Activated T-cell treated with anti-CD3 and anti-CD28 coated beads, Interleukin-2, amount 50 U/mL, for 24 hours (primary cell): ENCODE measurements at places on chromosomes 12 and 14.

- DNase-seq, result no peak
These were observed 2.4 kb upstream of the A2M start for GRCh38 chr12:9118158-9118557.

GRCh38 chr12:58247633-58248032 lies 306.3 kb downstream of the ATP23 start:
- no peak for DNase-seq

GRCh38 chr12:5180496-5180895 lies 136.8 kb downstream of the KCNA5 start:
- no peak for DNase-seq

DNA sequence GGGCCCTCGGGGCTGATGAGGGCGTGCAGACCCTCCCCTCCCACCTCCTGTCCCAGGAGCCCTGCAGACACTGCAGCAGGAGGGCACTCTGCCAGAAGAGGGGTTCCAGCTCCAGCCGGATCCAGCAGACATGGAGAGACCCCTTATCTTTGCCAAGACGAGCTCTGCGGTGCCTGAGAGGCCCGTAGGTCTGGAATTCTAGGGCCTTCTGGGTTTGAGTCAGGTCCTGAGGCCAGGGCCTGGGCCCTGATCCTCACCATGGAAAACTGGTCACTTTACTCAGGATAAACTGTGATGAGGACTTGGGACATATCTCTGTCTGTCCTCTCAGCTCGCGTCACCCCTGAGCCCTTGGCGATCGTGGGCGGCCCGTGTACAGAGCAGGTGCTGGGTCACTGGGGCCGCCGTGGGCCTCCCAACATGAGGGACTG lies 13.8 kb downstream of the MEG3 start:
- DNase-seq, result no peak

DNA sequence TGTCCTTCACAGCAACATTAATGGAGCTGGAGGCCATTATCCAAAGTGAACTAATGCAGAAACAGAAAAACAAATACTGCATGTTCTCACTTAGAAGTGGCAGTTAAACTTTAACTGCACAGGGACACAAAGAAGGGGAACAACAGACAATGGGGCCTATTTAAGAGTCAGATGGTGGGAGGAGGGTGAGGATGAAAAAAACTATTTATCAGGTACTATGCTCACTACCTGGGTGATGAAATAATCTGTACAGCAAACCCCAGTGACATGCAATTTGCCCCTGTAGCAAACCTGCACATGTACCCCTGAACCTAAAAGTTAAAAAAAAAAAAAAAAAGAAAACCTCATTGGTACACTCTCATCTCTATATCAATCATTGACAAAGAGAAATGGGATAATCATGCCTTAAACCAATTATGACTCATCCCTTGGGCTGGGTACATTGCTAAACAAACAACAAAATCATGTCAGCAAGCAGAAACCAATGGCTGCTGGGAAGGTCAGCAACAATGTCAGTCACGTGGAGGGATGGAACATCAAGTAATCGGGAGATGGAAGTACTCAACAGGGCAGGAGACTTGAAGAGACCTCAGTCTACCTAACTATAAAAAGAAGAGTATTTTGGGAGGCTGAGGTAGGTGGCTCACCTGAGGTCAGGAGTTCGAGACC lies 479.2 kb downstream of the RMST start:
- no peak for DNase-seq

GRCh38 chr14:64974563-64974962 lies 2.4 kb upstream of the RAB15 start:
- DNase-seq, result no peak

DNA sequence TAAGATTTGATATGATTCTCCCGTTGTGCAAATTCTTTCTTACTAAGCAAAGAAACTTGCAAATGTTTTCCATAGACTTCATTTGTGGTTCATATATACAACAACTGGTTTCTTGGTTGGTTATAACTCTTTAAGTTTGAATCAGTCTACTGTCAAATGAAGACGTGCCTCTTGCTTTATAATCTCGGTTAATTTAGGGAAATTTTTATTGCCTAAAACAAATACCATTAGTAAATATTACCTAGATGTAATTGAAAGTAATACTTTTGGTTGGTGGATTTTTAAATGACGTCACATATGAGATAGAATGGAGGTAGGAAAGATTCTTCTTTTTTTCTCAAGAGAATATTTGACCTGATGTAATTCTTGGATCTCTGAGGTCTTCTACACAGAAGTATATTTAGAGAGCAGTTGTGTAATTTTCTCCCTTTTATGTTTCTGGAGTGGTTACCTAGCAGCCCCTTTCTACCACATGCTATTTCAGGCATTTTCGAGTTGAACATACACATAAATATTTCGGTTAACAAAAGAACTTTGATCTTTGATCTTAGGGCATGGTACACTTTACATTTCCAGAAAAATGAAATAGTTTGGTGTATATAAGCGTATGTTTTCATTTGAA lies 1.7 kb downstream of the ATF7IP start:
- no peak for DNase-seq

GRCh38 chr12:91052026-91052425 lies 5.8 kb downstream of the KERA start:
- no peak for DNase-seq

GRCh38 chr14:59271734-59272133 lies 83.3 kb downstream of the DAAM1 start:
- no peak for DNase-seq
